ENCODE measurements at places on chromosomes 12 and 14.

- no peak for DNase-seq
Observed at GRCh38 chr12:125856896-125857295, 791.7 kb downstream of the AACS start.

DNA sequence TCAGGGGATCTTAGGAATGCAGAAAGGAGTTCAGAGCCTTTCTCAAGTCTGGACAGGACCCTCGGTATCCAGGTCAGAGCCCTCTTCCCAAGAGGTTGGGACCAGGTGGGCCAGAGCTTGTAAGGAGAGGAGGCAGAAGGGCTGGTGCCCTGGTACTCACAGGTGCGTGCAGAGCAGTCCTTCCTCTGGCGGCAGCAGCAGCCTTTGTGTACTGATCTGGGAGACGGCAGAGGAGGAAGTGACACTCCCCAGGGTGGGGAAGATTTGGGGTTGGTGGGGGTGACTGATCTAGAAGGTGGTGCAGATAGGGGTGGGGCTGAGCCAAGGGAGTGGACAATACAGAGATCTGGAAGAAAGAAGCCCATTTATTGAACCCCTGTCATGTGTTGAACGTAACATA lies at the start of gene ITGB7:
Gene ITGB7 (minus strand): TSS at position 210 of the 400 bp plus-strand sequence. CDS start 6,808 bp downstream, outside the sequence.
- peak; percentile 80 for DNase-seq

DNA sequence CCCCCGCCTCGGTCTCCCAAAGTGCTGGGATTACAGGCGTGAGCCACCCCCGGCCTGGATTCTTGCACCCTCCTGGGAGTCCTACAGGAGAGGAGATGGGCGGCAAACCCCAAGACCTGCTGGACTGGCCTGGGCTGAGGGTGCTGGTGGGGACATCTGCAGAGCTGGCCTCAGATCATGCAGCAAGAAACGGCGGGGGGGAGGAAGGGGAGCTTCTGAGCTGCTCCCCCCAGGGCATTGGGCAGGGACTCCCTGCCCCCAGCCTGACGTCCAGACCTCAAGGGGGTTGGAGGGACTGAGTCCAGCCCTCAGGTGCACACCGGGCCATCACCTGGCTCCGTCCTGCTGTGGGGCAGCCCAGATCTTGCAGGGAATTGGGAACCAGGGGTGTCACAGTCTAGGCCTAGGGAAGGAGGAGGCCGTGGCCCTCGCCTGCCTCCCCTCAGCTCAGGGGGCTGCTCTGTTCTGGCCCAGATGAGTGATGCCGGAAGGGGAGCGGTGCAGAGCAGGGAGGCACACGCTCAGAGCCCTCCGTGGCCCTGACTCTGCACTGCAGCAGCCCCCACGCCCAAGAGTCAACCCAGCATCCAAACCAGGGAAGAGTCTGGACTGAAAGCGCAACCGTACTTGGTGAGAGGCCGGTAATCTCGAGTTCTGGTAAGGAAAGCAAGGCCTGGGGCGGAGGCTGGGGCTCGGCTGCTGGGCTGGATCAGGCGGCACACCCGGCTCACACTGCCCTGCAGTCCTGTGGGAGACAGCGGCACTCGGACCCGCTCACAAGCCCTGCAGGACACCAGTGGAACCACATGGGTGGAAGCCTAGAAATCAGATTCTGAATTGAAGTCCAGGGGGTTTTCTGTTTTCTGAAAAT lies 8.9 kb upstream of the AMN start:
- DNase-seq: no peak

DNA sequence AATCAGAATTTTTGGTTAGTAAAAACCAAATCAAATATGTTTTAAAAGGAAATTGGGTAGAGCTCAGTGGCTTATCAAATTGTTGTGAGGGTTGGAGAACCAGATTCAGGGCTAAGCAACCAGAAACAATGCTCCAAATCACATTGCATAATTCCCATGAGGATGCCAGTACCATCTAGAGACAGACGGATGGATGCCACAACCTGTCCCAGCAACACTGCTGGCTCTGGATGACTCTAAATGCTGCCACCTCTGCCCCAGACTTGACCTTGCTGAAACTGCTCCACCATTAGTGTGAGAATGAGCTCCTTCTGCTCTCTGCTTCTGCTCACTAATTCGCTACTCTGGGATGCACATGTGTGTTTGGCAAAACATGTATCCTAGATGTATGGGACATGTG lies 43.9 kb downstream of the FRS2 start:
- DNase-seq: no peak

DNA sequence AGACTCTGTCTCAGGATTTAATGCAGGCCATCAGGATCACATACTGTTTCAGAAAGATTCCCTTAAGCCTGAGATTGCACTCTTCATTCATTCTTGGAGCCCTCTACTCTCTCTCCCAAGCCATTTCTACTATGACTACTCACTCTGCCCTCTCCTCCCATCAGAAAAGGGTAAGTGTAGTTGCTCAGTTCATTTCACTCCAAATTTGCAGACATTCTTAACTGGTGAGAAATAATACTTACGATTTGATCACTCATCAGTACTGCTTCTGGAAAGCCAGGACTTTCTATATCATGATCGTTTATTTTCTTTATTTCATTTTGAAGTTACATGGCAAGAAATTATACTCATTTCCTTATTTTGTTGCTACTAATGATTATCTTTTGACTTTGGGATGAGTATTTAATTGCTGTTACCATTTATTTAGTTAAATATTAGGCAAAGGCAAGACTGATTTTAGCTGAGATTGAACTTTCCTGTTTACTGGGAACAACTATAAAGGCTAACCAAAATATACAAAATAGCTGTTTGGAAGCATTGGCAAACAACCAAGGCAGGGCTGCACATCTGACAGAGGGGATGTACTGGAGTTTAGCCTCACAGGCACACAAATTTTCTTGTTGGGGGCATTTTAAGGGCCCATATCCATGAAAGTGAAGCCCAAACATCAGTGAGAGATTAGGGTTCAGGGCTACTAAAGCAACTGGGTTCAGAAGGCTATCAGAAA lies 4.1 kb upstream of the RERG start:
- no peak for DNase-seq

DNA sequence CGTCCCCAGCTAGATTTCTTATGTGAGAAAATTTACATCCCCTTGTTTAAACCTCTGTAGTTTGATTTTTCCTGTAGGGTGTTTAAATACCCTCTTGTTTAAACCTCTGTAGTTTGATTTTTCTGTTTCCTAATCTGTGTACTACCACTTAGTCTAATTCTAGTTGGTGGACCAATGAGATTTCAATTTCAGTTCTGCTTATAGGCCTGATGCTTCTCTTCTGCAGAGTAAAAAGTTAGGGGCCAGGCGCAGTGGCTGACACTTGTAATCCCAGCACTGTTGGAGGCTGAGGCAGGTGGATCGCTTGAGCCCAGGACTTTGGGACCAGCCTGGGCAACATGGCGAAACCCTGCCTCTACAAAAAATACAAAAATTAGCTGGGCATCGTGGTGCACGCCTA lies 11.5 kb downstream of the UBC start:
- DNase-seq: peak; percentile 40

GRCh38 chr12:27524839-27525753 lies 1.1 kb downstream of the PPFIBP1 start:
- DNase-seq: no peak

GRCh38 chr12:87020071-87020470 lies 763.9 kb upstream of the MGAT4C start:
- no peak for DNase-seq

GRCh38 chr12:45049912-45050750 lies 768 bp downstream of the DBX2 start:
- no peak for DNase-seq

DNA sequence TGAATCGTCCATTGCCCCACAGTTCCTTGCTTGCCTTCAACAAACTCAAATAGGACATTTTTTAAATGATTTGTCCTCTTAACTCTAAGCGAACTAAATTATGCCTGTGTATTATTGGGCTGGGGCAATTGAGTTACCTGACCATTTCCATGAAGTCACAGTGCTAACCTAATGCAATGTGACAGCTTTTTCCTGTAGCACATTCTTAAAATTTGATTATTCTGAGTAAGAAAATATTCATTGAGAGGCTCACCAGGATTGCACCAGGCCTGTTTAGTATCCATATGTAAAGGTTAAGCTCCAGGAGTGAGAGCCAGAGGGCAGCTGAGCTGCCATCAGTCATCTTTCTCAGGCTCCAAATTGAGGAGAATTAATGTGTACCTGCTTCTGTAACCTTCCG lies 90.9 kb downstream of the GPR65 start:
- no peak for DNase-seq

- no peak for DNase-seq
Observed at GRCh38 chr12:4997939-4998338, 45.7 kb upstream of the KCNA5 start.

DNA sequence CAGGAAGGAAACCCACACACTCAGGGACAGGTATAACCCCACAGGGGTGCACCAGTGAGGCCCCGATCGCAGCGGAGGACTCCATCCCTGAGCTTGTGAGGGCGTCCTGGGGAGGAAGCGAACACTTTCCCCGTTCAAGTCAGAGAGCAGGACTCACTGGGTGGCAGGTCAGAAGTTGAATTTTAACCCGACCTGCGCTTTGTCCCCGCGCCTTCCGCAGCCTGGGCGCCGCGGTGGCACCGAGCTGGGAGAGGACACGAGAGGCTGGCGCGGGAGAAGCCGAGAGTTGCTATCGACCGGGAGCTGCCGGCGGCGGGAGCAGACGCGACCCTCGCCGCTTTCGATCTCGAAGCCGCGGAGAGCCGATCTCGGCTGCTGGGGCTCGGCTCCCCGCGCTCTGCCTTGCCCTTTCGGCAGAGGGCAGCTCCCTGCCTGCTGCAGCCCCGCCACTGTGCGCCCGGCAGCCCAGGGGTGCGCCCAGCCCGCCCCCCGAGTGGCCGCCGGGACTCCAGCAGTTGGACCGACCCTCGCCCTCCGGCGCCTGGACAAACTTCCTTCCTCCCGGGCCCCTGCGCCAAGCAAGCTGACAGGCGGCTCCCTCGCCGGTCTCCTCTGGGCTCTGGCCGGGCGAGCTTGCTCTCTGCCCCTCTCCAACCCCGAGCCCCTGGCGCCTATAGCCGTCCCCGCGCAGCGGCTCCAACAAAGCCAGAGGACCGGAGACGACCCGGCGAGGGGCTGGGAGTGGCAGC lies 918 bp downstream of the LIN7A start:
- DNase-seq: peak; percentile 32

- DNase-seq: no peak
Observed at GRCh38 chr12:29717540-29718100, 66.1 kb downstream of the TMTC1 start.

- DNase-seq: no peak
Observed at GRCh38 chr14:50319721-50320120, 7.6 kb downstream of the DMAC2L start.

- no peak for DNase-seq
Observed at GRCh38 chr12:70422631-70423030, 56.5 kb downstream of the KCNMB4 start.

- DNase-seq: no peak
Observed at GRCh38 chr14:65476942-65477318, 64.4 kb downstream of the FUT8 start.

DNA sequence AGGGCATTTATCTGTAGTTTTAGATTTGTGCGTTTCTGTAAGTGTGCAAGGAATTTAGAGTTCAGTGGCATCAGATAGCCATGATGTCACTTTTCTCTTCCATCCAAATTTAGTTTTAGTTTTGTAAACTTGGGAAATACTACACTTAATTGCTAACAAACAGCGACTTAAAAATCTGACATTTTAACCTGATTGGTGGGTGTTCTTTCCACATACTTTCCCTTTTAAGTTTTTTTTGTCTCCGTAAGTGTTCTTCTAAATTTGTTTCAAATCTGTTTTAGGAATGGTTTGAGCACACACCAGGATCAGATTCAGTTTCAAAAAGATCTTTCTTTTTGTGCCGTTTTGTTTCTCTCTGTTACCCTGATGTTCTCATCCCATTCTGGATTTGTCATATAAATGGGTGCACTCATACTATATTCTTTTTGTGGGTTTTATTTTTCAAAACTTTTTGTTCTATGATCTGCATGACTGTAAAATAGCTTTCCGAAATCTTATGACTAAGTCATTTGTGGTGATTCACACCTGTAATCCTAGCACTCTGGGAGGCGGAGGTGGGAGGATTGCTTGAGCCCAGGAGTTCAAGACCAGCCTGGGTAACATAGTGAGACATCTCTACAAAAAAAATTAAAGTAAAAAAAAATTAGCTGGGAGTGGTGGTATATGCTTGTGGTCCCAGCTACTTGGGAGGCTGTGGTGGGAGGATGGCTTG lies 58.9 kb downstream of the FBXO34 start:
- DNase-seq: no peak

DNA sequence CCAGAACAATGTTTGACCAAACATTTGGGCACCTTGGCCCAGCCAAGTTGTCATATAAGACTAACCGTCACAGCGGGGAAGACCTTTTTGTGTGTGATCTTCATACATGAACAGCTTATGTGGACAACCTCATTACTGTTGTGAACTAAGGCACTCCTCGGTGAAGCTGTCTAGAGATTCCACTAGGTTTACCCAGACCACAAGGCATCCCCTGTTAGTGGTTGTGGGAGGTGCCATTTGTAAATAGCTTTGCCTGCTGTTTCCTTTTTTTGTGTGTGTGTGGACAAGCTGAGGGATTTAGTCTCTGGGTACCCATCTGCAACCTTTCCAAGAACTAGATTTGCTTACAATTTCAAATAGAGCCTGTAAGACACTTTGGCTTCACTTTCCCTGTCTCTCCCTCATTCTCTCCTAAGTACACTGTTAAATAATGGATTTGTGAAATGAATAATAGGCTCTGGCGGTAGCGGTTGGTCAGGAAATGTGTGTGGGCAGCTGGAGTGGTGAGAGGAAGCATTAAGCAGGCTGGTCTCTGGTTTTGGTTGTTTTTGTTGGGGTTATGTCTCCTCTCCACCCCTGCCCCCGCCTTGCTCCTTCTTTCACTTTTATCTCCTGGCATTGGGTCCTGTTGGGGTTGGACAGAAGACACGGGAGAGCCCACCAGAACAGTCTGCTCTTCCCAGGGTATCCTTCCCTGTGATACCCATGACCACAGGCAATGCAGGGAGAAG lies 727.6 kb downstream of the VRK1 start:
- no peak for DNase-seq

- DNase-seq: peak; percentile 36
Observed at GRCh38 chr14:81565441-81566290, 32.0 kb upstream of the SEL1L start.

GRCh38 chr12:30988086-30988485 lies 61.5 kb downstream of the TSPAN11 start:
- no peak for DNase-seq

DNA sequence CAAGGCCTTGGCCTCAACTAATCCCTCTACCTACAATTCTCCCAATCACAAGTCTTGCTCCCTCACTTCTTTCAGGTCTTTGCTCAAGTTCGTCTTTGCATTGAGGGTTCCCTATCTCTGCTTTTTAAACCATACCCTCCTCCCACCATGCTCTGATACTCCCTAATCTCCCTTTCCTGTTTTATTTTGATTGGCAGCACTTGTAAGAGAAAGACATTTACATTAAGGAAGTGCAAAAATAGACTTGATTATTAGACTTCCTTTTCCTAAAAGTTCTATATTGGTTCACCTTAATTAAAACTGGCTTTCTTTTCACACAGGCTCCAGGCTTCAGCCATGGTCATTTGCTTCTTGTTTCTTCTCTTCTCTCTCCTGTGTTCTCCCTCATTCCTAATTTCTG lies 18.3 kb upstream of the WIF1 start:
- DNase-seq: no peak

- no peak for DNase-seq
Observed at GRCh38 chr14:66745078-66745477, 237.1 kb downstream of the GPHN start.

All from GM10248 (cell line).